ENCODE measurements at places on chromosomes 12 and 14. TPM values are rescaled to one million over a fixed set of nuclear protein-coding genes. Genes with fewer than 3 reads are reported as not detected.

The SMCO3 gene
- 7.6 TPM for total RNA-seq

The CRIP1 gene
- total RNA-seq: 7.5 TPM

The ERG28 gene
- total RNA-seq: 14.1 TPM

The MOK gene
- 24.7 TPM for total RNA-seq

The SERPINA10 gene
- total RNA-seq: not detected

The PPP4R4 gene
- total RNA-seq: 0.26 TPM

The STYK1 gene
- total RNA-seq: 0.26 TPM

The SDR9C7 gene
- not detected for total RNA-seq

The CCDC38 gene
- total RNA-seq: not detected

The WASHC3 gene
- total RNA-seq: 112 TPM

The ESRRB gene
- total RNA-seq: not detected

The HOXC12 gene
- not detected for total RNA-seq

The GRIP1 gene
- total RNA-seq: not detected

The TMEM229B gene
- 1.8 TPM for total RNA-seq

The CNIH1 gene
- 289 TPM for total RNA-seq

The RNASE2 gene
- total RNA-seq: not detected

The ACSM4 gene
- not detected for total RNA-seq

The SETD3 gene
- 39.4 TPM for total RNA-seq
